A375 (cell line): ENCODE measurements at places on chromosomes 6 and 20. TPM values are rescaled to one million over a fixed set of nuclear protein-coding genes. Genes with fewer than 3 reads are reported as not detected.

The COX4I2 gene
- not detected in 2 replicates for total RNA-seq

The TRIM15 gene
- not detected in 2 replicates for total RNA-seq

The IRF4 gene
- 0.19 and 3.3 TPM in 2 replicates for total RNA-seq

The LPA gene
- not detected in 2 replicates for total RNA-seq

The HEY2 gene
- total RNA-seq: 2.0 and 2.6 TPM in 2 replicates

The RAET1G gene
- total RNA-seq: 0.34 and 0.49 TPM in 2 replicates

The LGSN gene
- not detected in 2 replicates for total RNA-seq

The USP49 gene
- 1.2 and 1.8 TPM in 2 replicates for total RNA-seq

The MTFR2 gene
- total RNA-seq: 2.5 and 5.1 TPM in 2 replicates

The FAM209B gene
- 1.1 TPM in 1 of 2 replicates, not detected in the other for total RNA-seq

The VNN1 gene
- 0.08 TPM in 1 of 2 replicates, not detected in the other for total RNA-seq

The NHLRC1 gene
- total RNA-seq: 0.30 and 0.40 TPM in 2 replicates

The NKX2-4 gene
- total RNA-seq: 4.1 and 5.5 TPM in 2 replicates

The HCRTR2 gene
- total RNA-seq: not detected in 2 replicates

The CTNNBL1 gene
- total RNA-seq: 39.3 and 40.5 TPM in 2 replicates

The FILIP1 gene
- total RNA-seq: 0.11 TPM in 1 of 2 replicates, not detected in the other

The NCOA5 gene
- 20.6 and 21.6 TPM in 2 replicates for total RNA-seq

The C20orf173 gene
- not detected in 2 replicates for total RNA-seq

The DSP gene
- 6.9 and 7.9 TPM in 2 replicates for total RNA-seq

The UBD gene
- total RNA-seq: 0.40 and 1.4 TPM in 2 replicates

The TTLL9 gene
- total RNA-seq: 0.11 TPM in 1 of 2 replicates, not detected in the other

The GPX5 gene
- total RNA-seq: not detected in 2 replicates

The CDKN1A gene
- total RNA-seq: 85.1 and 95.9 TPM in 2 replicates

The AIG1 gene
- total RNA-seq: 29.9 and 30.6 TPM in 2 replicates

The TREML4 gene
- total RNA-seq: not detected in 2 replicates

The EFCAB8 gene
- 0.05 TPM in 1 of 2 replicates, not detected in the other for total RNA-seq

The WFDC5 gene
- total RNA-seq: not detected in 2 replicates

The RNF39 gene
- total RNA-seq: not detected in 2 replicates

The TREM2 gene
- not detected in 2 replicates for total RNA-seq
